GM12865 (cell line): ENCODE measurements at places on chromosomes 16 and 17.

- DNase-seq, result peak; percentile 59
These were observed 163.4 kb upstream of the CIBAR2 start for GRCh38 chr16:85275533-85276249.

- DNase-seq, result no peak
These were observed 506.9 kb downstream of the RBFOX1 start for GRCh38 chr16:7839568-7839967.

DNA sequence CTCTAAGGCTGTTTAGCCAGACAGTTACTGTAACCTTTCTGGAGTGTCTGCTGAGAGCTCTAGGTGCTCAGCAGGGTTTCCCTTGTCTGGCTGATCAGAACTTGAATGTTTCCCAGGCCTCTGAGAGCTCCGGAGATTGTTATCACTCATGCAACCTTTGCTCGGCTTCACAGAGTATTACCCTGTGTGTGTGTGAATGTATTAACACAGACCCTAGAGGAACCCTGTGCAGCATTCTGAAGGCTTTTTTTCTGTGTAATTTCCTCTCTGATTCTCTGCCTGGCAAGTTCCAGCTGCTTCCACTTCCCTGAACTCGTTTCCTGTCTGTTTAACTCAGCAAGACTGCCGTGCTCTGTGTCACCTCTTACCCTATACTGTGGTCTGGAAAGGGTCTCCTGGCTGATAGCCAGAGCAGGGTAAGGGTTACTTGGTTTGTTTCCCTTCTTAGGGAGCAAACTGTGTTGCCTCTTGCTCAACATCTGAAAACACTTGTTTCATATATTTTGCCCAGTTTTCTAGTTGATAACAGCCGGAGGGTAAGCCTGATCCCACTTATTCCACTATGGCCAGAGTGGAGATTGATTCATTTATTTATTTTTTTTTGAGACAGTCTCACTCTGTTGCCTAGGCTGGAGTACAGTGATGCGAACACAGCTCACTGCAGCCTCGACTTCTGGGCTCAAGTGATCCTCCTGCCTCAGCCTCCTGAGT is 21.7 kb downstream of the PRMT7 start:
- DNase-seq, result no peak

GRCh38 chr16:79093554-79093967 is 507.0 kb downstream of the MAF start:
- no peak for DNase-seq

DNA sequence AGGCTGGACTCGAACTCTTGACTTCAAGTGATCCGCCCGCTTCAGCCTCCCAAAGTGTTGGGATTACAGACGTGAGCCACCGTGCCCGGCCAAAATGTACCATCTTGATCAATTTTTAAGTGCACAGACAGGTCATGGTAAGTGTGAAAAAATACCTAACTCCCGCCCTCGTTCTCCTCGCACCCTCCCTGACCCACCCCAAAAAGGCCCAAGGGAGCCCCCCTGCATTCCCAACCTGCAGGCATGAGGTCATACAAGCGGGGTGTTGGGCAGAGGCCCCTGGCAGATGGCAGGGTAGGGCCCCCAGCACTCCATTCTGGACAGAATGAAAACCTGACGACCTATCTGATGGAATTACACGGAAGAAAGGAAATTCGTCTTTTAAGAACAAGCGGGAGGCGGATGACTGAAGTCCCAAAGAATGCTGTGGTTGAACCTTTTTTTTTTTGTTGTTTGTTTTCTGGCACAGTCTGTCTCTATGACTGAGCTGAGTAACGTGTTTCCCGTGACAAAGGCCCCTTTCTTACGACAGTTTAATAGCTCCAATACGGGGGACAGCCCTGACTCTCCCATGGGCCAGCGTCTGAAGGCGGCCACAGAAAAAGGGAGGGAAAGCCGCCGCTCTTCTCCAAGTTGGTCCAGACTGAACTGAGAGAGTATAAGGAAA is 376.4 kb downstream of the SLC39A11 start:
- DNase-seq, result no peak

GRCh38 chr16:65779201-65779600 is 587.3 kb upstream of the CDH5 start:
- DNase-seq, result no peak
